Stimulated activated CD8-positive, alpha-beta memory T cell treated with anti-CD3 and anti-CD28 coated beads, Interleukin-4, amount 100 ng/mL, for 1 hour (primary cell): ENCODE measurements at places on chromosomes 7 and 10.
A peak's percentile ranks its signal among the peaks of the same experiment; 100 is the strongest.

GRCh38 chr7:112136271-112137008, 69.8 kb downstream of the DOCK4 start:
- no peak for DNase-seq

DNA sequence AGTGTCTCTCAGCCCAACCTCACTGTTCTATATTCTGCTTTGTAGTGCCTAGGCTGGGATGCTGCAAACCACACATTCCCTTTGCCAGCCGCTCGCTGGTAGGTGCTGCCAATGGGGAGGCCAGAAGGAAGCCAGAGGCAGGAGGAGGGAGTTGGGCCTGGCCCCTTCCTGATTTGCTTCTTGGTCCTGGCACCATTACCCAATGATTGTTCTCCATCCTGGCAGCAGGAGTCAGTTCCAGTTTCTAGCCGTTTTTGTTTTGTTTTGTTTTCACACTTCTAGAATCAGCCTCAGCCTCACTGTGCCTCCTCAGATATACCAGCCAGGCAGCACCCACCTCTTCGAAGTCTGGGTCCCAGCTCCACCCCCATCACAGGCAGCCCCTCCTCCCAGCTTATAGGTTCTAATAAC, 27.4 kb upstream of the LOXL4 start:
- DNase-seq, result no peak

DNA sequence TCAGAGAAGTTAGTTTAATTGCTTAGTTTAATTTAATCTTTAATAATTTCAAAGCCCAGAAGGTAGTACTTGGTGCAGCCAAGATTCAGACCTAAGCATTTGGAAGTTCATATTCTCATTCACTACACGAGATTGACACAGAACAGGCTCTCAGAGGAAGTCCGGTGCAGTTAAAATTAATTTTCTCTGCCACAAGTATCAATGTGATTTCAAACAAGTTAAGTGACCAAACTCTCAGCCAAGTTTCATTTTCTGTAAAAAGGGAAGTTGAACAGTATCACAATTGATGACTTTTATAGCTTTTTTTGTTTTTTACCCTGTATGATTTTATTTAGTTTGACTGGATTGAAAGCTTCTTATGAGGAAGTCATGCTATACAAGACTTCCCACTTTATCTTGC, 1494.9 kb upstream of the LRRTM3 start:
- no peak for DNase-seq

DNA sequence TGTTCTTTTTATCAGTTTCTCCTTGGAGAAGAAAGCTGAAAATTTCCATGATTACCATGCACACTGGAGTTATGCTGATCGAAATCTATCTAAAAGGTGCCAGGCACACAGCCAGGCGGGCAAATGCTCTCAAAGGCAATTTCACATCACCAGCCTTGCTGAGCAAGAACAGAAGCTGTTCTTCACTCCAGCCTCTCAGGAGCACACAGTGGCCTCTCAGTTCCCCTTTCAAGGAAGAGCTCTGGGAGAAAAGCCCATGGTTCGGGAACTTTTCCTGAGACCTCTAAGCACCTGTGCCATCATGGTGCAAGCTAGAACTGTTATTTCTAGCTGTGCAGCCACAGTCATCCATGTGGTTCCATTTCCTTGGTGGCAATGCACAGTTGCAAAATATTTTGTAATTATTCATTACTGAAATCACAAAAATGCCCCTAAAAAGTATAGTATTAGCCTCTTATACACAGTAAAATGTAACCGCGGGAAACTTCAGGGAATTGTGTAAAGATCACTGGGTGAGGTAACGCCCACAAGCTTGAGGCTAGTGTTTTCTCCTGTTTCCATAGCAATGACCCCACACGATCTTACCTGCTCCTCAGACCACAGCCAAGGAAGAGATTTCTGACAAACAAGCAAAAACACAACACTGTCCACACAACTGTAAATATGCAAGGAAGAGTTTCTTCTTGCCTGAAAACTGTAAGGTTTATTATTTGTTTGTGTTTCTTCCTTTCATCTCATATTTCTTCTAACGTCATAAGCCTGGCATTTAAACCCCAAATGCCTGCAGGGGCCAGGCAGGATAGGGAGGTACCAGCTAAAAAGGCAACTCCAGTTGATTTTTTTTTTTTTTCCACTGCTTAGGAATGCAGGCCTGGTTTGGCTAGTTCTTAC, 121.2 kb downstream of the FAM107B start:
- no peak for DNase-seq

DNA sequence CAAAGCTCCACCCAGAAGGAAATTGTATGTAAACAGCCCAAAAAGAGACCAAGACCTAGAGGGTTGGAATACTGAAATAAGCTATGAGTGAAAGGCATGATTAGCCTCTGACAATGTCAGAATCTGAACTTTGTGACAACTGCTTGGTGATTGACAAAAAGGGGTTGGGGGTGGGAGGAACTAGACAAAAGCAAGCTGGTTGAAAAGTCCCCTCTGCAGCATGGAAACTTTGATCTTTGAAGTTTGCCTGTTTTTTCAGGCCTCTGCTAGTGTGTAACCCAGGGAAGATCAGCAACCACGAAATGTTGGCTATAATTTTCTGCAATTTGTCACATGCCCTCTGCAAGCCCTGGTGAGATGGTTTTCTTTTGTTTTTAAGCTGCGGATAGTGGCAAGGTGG, 104.8 kb upstream of the SLC25A13 start:
- DNase-seq, result no peak

GRCh38 chr10:32190890-32191491, 134.8 kb upstream of the KIF5B start:
- DNase-seq, result no peak

DNA sequence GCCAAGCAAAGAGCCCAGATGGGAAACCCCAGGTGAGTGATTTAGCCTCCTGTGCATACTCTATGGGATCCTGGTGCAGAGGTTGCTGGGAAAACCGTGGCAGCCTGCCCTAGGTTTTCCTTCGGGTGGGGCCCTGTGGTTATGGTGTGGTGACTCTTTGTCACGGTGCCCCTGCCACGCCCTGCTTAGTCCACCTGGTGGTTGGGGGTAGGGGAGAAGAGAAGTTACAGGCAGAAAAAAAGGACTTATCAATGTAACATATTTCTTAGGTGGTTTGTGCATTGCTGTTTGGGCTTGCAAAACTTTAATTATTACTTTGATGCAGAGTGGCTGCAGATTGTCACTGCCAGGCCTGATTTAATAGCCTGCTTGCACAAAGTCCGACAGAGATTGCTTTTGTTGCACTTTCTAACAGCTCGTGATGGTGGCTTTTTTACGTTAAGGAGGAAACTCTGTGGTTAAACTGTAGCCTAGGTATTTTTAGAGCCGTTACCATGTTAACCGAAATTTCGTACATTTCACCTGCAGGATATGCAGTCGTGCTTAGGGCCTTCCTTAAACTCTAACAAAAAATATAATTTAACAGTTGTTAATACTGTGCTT, 197.4 kb downstream of the RNLS start:
- DNase-seq, result peak; percentile 11

DNA sequence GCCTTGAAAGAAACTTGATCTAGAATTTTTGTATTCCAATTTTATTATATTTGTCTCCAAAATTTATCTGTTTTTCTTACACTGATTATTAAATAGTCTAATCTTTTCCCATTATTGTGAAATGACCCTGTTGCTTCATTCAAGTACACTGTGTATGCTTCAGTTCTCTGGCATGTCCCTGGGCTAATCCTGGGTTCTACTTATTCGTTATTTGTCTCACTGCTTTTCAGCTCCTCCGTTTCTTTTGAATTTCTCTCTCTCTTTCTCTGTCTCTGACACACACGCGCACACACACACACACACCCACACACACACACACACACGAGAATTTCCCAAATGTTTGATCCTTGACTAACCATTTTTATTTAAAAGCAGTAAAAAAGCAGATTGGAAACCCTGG, 768.6 kb downstream of the NRG3 start:
- DNase-seq, result no peak

DNA sequence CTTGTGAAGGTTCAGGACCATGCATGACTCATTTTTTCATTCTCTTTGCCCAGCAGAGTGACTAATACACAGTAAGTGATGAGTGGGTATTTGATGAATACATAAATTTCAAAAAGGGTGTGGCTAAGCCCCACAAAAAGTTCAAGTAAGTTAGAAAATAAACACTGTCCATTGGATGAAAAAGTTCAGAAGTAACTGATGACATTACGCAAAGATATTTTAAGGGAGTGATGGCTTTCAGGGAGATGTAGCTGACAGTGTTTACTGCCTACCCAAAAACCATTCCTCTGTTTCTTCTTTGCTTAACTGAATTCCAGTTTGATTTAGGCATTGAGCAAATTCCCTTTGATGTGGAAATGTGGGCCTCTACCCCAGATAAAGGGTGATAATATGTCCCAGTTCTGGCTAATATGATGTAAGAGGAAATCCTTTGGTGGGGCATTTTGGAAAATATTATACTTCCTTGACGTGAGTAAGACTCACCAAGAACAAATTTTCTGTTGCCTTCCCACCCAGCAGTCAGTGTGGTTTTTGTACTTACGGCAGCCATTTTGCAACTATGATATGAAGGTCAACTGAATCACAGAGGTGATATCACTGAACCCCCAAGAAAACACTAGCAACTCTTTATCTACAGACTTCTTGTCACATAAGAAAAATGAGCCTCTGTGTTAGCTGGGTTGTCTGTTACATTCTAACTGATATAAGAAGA, 29.0 kb upstream of the EBLN1 start:
- DNase-seq, result no peak

DNA sequence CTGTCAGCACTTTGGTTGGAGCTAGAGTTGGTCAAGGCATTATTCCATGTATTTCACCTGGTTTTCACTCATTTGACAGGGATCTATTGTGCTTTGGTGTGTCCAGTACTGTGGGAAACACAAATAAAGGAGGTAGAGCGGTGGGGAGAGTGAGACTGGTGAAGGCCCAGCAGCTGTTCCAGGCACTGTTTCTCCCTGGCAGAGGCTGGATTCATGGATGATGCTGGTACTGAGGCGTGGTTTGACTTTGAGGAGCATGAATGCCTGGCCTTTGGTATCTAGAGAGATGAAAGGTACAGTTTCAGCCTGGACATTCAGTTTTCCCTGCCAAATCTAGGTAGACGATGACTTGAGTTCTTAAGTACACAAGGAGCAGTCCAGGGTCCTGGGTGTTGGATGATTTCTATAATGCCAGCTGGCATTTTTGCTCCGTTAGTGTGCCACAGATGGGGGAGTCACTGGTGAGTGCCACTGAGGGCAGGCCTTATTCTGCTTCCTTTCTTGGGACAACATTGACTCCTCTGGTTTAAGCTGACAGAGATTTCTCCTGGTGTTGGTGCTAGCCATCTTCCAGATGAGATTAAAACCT, 162.2 kb upstream of the BMPER start:
- no peak for DNase-seq

DNA sequence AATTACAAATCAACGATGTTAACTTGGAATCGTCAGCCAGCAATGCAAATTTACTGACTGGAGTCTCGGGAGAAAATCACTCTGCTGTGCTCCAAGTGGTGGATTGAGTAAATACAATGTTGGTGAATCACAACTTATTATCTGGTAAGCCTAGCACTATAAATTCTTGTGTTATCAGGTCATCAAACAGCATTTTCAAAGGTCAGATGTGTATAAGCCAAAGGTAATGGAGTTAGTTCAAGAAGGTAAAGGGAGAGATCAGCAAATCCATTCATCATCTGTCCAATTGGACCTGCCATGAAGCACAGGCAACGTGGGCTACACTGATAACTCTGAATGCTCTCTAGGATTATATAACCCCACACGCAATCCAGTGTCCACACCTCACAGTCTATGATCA, 13.9 kb downstream of the CUBN start:
- no peak for DNase-seq

DNA sequence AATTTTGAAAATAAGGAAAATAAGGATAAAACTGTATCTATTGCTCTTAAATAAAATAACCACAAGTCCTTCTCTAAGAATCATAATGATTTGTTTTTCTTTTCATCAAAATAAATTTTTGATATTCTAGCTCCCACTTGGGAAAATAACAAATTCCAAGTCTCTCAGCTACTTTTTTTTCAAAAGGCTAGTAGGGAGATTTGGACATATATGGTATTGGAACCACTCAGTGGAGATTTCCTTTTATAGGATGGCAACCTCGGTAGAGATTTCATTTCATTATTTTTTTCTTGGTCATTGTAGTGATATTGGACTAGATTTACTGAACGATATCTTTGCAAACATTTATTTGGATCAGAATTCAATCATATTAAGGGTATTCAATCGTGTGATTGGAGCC, 69.5 kb upstream of the PRKG1 start:
- no peak for DNase-seq

GRCh38 chr10:8876171-8876570, 821.7 kb downstream of the GATA3 start:
- no peak for DNase-seq

DNA sequence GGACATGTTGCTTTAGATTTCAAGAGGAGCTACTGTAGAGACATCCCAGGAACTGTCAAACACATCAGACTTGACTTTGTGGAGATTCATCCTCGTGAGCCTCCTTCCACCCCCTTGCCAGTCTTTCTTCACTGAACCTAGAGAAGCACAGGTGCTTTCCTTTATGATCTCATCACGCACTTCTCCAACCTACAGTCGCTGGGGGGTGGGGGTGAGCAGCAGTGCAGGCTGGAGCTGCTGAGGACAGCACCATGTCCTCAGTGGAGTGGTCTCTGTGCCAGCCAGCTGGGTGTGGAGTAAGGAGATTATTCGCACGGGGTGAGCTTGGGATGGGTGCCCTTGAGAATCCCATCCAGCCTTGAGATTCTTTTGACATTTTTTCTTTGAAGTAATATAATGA, 88.1 kb downstream of the VOPP1 start:
- no peak for DNase-seq

- DNase-seq, result peak; percentile 13
Observed at GRCh38 chr10:109914966-109915365, 8.3 kb downstream of the XPNPEP1 start.

DNA sequence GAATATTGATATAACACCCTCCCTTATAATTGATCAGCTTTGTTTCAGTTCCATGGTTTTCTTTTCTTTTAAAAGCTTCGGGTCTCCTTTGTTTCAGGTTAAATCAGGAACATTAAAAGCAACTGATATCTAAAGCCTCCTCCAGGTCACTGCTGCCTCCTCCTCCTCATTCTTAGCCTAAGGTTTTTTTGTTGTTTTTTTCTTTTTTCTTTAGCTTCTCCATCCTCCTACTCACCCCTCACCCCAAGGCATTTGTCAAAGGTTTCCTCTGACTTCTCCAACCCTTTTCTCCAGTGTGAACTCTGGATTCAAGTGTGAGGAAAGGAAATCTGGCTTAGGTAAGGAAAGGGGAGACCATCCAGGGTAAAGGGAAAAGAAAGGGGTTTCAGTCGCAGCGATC, 420.2 kb upstream of the NFE2L3 start:
- DNase-seq, result no peak

DNA sequence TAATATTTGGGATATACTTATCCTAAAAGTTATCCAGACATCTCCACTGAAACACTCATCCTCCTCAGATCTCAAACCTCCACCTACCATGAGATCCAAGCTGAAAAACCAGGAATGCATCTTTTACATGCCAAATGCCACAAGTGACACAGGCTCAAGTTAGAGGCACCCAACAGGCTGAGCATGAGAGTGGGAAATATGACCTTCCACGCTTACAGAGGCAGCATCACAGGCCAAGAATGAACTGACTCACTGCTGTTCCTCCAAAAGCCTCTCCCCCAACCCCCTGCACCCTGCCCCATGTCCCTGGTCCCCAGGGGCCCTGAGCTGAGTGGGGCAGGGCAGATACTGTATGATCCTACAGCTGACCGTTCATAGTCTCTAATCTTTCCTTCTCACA, 4.8 kb upstream of the MTPAP start:
- no peak for DNase-seq

- DNase-seq, result no peak
Observed at GRCh38 chr10:13816195-13816925, 229.6 kb downstream of the PRPF18 start.

- DNase-seq, result no peak
Observed at GRCh38 chr10:94183666-94184264, 179.0 kb downstream of the NOC3L start.

- no peak for DNase-seq
Observed at GRCh38 chr7:82722946-82723345, 279.4 kb upstream of the CACNA2D1 start.
